GM03348 (cell line): ENCODE measurements at places on chromosomes 5 and 9.
A peak's percentile ranks its signal among the peaks of the same experiment; 100 is the strongest.

DNA sequence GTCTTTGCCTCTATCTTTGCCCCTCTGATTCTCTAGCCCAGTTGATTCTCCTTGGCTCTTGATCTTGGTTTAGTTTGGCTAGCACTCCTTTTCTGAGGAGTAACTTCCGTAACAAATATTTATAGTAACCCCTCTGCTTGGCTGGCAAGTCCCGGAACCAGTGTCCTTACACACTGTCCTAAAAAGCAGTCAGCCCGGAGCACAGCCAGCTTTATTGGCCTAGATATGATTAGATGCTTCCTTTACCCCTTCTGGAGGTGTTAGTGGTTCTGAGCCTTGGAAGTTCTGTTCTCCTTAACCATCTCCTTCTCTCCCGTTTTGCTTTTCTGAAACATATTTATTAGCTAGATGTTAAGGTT, 17.0 kb upstream of the MSMP start:
- no peak for DNase-seq

GRCh38 chr9:99197124-99197630, 24.6 kb downstream of the ALG2 start:
- no peak for DNase-seq

DNA sequence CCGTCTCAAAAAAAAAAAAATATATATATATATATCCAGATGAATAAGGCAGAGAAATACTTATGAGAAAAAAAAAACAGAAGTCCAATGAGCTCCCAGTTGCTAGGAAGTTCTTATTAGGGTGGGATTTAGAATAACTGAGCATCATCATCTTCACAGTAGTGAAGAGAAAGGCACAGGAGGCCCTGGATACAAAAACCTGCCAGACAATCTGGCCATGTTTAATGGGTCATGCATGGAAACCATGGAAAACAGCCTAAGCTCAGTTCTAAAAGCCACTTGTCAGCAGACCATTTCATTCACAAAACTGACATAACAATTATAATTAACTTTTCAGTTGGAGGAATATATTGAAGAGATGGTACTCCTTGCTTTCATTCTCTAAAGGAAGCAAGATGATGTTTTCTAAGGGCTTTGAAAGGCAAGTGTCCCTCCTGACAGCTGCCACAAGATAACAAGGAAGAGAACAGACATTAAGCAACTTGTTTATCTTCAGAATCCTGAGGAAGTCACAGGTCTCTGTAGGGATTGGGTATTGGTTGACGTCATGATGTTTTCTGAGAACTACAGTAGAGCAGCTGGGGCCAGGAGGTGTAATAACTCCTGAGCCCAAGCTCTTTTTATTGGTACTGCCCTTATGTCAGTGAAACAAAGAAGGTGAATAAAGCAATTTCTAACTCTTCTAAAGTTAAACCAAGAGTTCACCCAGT, 463.1 kb downstream of the DMAC1 start:
- no peak for DNase-seq

- DNase-seq = no peak
Observed at GRCh38 chr5:132099076-132099748, 25.6 kb downstream of the CSF2 start.

DNA sequence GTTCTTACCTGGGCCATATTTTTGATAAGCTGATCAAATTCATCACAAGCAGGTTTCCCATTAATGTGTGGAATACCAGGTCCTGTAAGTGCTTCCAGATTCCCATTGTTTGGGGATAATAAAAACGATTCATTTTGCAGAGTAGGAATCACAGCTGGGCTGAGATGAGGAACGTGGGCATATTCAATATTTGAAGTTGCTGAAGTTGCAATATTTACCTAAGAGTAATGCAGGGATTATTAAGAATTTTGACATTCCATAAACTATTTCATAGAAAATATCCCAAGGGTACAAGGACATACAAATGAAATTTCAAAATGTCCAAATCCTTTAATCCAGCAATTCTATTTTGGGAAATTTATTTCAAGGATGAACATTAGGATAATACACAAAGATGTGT, 55.1 kb downstream of the MPDZ start:
- no peak for DNase-seq

- DNase-seq = no peak
Observed at GRCh38 chr5:35853631-35854030, 3.1 kb upstream of the IL7R start.

DNA sequence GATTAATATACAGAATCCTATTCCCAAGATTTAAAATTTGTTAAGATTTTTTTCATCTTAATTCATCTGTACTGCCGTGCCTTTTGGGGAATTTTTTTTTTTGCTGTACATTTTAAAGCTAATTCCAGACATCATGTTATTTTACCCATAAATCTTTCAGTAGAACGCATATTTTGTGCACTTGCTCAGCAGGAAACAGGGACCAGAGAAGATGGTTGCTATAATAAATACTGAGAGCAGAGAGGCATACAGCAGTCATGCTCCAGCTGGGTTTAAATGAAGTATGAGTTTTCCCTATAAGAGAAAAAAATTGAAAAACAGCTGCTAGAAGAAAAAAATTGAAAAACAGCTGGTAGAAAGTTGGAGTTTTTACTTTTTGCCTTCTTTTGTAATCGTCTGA, 196.9 kb upstream of the PUM3 start:
- DNase-seq = no peak

DNA sequence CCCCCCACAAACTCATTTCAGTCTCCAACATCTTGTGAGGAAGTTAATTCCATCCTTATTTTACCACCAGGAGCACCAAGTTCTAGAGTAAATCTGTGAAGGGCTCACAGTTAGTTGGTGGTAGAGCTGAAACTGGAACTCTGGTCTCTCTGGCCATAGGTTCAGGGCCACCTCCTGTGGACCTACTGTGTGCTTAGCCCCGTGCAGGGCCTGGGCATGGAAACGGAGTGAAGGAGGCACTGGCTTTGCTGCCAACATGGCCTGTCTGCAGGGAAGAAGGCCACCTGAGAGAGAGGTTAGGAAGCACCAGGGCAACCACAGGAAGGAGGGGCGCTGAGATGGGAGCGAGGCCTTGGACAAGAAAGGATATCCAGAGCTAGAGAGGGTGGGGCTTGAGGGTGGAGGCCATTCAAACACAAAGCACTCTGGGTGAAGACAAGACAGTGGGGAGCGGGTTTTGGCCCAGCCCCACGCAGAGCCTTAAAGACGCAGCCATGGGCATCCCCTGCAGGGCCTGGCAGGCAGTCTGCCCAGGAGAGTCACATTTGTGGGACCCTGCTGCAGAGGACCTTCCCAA, 16.0 kb upstream of the DAB2IP start:
- DNase-seq = no peak

- peak; percentile 80 for DNase-seq
Observed at GRCh38 chr9:72554221-72554641, 32.8 kb downstream of the TMC1 start.
